Left ventricle myocardium inferior (tissue), 1 donor: ENCODE measurements at places on chromosomes 7 and 10.

DNA sequence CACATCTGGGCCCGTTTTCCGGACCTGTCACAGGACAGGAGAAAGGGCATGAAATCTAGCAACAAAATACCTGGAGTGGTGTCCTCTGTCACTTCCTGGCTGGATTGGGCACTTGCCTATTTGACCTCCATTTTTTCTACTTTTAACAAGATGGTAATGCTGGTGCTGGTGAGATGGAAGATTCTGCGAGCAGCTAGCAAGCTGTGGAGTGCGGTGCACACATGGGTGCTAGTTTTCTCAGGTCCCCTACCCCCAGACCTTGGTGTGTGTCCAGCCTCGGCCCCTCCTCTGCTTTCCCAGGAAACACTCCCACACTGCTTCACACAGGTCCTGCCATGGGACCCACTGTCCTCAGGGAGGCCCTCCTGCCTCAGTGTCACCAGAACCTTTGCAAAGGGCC, 87.7 kb downstream of the WDR11 start:
- DNase-seq = no peak

DNA sequence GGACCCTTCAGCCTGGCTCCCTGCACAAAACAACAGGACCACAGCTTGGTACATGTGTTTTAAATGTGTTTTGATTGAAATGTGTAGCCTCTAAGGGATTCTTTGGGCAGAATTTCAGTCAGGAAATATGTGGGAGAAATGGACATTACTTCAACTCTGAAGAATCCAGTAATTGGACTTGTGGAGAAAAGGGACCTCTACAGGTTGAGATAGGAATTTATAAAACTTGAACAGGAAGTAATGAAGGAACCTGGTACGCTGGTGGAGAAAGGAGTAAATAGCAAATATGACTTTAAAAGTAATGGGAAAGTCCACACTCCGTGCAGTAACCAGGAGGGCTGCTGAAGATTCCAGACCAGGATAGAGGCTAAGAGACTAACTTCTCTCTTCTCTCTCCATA, 220.5 kb downstream of the LHFPL3 start:
- no peak for DNase-seq

- no peak for DNase-seq
These were observed 96.4 kb downstream of the CUX1 start for GRCh38 chr7:101913851-101914250.

DNA sequence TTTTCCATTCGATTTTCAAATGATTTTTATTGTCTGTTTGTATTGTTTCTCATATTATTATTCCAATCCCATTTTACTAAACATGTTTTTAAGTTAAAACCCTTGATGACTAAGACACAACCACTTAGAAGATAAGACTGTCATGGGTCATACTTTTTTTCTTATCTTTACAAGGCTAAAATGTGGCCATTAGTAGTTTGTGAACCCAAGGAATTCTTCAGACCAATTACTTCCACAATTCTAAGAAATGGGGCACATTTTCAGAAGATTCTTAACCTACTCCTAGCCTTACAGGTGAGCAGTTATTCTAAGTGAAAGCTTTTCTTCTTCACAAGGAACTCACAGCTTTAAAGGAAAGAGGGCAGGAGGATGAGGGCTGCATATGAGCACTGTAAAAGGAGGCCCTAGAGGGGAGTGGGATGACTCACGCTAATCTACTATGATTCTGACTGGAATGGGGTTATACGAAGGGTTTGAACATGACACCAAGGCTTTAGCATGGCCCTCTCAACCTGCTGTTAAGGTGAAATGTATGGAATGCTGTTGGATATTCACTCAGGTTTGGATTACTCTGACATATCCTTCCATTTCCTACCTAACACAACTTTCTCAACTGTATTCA, 81.0 kb downstream of the SORCS1 start:
- DNase-seq = no peak

- no peak for DNase-seq
These were observed 155.5 kb upstream of the PCBD1 start for GRCh38 chr10:71043858-71044257.
